ENCODE measurements at places on chromosomes 6 and 20.

DNA sequence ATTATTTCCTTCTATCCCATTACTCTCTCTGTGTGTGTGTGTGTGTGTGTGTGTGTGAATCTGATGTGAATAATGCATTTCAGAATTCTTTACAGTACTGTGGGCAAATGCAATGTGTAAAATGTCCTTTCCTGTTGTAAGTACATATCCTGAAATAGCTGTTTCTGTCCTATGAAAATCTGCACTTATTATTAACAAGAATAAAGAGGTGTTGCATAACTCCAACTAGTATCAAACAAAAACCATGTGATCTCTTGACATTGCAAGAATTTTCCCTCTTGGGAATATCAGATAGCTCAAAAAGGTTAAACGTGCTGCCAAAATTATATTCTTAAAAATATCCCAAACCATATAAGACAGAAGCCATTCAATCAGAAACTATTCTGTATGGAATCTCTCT, 52.0 kb downstream of the LGSN start:
- DNase-seq: no peak

GRCh38 chr6:28277746-28278145, 3.6 kb upstream of the PGBD1 start:
- DNase-seq: no peak

GRCh38 chr6:79672631-79673111, 41.5 kb downstream of the SH3BGRL2 start:
- no peak for DNase-seq

DNA sequence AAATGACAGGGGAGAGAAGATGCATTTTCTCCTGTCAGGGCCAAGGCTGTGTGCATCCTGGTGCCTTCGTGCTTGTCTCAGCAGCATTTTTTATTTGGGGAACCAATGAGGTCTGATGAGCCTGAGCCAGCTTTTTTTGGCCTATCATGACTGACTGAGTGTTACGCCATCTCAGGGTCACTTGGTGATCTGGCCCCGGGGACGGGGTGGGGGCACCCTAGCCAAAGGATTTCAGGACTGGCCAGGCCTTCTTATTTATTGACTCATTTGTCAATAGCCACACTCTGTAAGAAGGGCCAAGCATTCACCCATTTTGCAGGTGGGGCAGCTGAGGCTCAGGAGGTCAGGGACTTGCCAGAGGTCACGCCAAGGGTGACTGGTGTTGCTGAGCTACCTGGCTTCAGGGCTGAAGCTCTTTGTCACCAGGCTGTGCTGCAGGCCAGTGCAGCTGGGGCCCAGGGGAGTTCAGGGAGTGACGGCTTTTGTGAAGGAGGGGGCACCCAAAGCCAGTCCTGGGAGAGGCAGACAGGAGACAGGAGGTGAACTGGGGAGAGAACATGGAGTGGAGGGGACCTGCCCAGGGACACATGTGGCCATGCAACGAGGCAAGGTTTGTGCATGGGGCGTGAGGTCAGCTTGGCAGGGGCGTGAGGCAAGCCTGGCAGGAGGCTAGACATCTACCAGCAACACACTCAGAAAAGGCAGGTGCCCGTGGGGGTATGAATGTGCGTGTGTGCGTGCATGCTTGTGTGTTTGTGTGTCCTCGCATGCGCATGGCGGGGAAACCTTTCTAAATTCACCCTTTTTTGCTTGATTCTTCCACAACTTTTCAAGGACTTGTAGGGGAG, 31.1 kb downstream of the VSTM2L start:
- no peak for DNase-seq

- DNase-seq: no peak
Measured at GRCh38 chr6:134599079-134599478, 281.2 kb upstream of the SGK1 start.

DNA sequence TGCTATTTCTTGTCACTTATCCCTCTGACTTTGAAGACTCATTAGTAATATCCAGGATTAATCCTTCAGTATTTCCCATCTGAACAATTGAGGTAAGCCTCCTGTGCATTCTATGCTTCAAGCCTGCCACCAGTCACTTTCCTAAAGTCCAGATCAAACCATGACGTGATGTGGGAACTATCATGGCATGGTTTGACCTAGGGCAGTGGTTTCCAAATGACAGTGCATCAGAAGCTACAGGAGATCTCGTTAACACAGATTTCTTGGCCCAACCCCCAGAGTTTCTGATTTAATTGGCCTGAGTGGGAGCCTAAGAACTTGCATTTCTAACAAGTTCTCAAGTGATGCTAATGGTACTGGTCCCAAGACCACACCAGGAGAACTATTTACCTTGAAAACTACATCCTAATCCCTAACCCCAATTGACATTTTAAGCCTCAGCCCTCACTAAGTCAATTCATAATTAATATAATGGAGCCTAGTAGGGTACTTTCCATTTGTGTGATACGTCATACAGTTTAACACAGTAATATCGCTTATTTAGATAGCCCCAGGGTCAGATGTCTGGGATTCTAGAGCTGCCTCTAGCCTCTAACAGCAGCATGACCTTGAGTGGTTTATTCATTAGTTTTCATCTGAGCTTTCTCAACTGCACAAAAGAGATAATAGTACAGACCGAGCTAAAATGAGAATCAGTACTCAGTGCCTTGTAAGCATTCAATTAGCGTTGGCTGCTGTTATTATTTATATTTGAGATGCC, 907.6 kb downstream of the TFAP2A start:
- no peak for DNase-seq

GRCh38 chr6:117303323-117303722, 38.0 kb downstream of the VGLL2 start:
- DNase-seq: no peak

GRCh38 chr20:47857187-47857568, 71.9 kb upstream of the SULF2 start:
- DNase-seq: no peak

- DNase-seq: no peak
Measured at GRCh38 chr6:15907914-15908518, 220.9 kb upstream of the MYLIP start.

DNA sequence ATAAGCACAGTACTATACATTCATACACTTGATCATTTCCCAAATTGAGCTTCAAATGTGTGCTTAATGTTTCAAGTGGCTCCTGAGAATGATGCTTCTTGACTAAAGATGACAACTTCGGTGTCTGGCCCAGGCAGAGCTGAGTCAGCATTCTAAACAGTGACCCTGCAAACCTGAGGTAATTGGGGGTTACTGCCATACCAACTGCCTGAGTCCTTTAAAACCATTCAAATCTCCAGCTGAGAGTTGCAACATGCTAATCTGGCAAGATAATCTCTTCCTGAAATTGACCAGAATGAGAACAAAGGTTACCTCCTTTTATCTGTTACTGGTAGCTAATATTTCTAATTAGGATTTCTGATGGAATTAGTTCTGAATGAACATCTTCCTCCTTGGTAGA, 8.2 kb downstream of the BACH2 start:
- DNase-seq: no peak

DNA sequence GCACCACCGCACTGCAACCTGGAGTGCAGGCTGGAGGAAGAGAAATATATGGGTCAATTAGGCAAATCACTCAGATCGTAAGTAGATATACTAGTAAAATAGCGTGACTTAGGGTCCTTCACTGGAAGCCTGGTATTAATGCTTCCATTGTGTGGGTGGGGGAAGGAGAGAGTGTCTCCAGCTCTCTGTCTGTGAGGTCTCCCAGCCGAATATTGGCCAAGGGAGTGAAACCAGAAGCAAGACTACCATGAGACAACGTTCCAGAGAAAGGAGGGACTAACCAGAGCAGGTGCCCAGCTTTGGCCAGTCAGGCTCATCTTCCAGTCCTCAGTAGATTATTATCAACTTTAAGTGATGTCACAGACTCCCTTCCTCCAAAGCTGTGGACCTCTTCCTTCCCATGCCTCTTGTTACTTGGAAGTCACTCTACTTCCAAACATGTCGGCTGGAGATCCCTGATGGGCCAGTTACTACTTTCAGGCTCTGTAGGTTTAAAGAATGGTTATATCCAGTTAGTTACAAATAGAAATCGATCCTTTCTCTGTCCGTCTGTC, 28.8 kb downstream of the MTHFD1L start:
- no peak for DNase-seq

DNA sequence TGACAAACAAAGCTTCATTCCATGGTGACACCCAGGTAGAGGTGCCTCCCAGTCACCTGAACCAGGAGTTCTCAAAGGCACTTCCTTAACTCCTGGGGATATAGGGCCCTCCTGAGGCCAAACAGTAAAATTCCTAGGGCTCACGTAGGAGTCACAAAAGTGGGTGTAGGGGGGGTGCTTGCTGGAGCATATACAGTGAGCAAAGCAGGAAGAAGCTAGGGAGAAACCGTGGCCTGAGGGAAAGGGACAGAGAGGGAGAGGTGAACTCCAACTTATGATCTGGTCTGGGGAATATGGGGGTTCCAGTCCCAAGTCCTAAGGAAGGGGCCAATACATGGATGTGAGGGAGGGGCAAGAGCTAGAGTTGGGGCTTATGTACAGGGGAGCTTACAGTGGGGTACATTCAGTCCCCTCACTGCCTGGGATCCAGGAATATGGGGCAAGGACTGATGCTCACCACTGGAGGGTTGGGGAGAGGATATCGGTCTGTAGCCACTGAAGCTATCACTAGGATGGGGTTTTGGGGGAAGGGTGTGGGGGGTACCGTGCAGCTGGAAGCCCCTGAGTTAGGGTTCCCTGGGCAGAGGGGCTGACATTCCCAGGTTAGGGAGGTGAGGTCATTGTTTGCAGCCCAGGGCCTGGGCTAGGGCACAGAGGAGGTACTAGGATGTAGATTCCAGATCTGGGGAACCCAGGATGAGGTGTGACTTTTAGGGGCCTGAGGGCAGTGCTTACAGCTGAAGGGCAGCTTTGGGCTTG, 950 bp downstream of the PEDS1 start:
- no peak for DNase-seq

DNA sequence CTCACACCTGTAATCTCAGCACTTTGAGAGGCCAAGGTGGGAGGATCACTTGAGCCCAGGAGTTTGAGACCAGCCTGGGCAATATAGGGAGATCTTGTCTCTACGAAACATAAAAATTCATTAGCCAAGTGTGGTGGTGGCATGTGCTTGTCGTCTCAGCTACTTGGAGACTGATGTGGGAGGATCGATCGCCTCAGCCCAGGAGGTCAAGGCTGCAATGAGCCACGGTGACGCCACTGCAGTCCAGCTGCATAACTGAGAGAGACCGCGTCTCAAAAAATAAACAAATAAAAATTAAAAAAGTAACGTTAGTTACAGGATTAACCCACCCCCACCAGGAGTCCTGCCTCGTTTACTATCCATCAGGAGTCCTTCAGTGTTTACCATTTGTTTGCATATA, 345.1 kb downstream of the BTBD3 start:
- DNase-seq: no peak

DNA sequence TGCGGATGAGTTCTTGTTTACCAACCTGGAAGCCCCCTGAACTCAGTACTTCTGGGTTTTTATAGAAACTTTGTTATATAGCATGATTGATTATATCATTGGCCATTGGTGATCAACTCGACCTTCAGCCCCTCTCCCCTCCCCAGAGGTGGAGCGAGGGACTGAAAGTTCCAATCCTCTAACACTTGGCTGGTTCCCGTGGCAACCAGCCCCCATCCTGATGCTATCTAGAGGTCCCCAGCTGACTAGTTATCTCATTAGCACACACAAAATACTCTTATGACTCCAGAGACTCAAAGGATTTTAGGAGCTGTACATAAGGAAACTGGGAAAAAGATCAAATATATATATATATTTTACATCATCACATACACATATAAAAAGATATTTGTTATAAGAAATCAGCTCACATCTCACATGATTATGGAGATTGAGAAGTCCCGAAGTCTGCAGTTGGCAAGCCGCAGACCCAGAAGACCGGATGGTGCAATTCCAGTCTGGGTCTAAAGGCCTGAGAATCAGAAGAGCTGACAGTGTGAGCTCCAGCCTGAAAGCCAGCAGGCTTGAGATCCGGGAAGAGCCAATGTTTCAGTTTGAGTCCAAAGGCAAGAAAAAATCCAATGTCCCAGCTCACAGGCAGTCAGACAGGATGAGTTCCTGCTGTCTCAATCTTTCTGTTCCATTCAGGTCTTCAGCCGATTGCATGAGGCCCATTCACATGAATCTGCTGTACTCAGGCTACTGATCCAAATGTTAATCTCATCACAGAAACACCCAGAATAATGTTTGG, 179.3 kb upstream of the DTNBP1 start:
- no peak for DNase-seq

DNA sequence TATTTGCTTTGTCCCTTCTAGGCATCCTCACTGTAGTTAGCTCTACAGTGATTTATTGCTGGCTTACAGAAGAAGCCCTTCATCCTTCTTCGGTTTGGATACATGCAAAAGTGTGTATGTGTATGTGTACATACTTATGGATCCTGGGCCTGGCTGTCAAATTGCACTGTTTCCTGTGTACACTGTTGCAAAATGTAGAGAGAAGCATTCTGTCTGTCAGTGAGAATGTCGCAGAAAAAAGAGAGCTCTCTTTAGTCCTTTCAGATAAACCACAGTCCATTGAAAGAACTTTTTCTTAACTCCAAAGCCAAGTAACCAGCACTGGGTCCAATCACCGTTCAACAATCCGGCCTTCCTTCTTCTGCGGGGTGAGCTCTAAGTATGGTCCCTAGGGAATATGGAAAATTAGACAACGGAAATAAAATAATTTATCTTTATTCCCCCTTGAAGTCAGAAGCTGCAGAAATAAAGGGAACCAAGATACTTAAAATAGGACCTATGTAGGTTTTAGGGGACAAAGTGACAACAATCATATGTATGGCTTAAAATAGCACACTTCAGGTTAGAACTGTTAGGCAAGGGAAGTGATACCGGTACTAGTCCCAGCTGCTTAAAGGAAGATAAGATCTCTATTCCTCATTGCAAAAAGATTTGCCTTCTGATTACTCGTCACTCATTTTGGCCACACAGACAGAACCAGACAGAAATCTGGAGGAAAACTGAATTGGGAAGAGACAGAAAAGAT, 107.0 kb downstream of the CD83 start:
- DNase-seq: no peak

GRCh38 chr20:15036948-15037347, 699.5 kb upstream of the FLRT3 start:
- no peak for DNase-seq

- DNase-seq: no peak
Measured at GRCh38 chr6:105619971-105620741, 217.3 kb upstream of the PREP start.

- DNase-seq: no peak
Measured at GRCh38 chr6:159233365-159234101, 64.3 kb downstream of the FNDC1 start.

- no peak for DNase-seq
Measured at GRCh38 chr6:133501675-133502270, 260.6 kb downstream of the EYA4 start.

GRCh38 chr6:33807606-33808005, 3.8 kb upstream of the MLN start:
- no peak for DNase-seq

GRCh38 chr20:19348582-19348981, 136.1 kb downstream of the SLC24A3 start:
- DNase-seq: no peak

GRCh38 chr20:10429443-10429981, 4.5 kb downstream of the MKKS start:
- DNase-seq: no peak

GRCh38 chr6:5246141-5247097, 14.3 kb downstream of the LYRM4 start:
- no peak for DNase-seq

All from activated T-cell treated with anti-CD3 and anti-CD28 coated beads for 4 hours (primary cell).